ENCODE measurements at places on chromosomes 2 and 18.

DNA sequence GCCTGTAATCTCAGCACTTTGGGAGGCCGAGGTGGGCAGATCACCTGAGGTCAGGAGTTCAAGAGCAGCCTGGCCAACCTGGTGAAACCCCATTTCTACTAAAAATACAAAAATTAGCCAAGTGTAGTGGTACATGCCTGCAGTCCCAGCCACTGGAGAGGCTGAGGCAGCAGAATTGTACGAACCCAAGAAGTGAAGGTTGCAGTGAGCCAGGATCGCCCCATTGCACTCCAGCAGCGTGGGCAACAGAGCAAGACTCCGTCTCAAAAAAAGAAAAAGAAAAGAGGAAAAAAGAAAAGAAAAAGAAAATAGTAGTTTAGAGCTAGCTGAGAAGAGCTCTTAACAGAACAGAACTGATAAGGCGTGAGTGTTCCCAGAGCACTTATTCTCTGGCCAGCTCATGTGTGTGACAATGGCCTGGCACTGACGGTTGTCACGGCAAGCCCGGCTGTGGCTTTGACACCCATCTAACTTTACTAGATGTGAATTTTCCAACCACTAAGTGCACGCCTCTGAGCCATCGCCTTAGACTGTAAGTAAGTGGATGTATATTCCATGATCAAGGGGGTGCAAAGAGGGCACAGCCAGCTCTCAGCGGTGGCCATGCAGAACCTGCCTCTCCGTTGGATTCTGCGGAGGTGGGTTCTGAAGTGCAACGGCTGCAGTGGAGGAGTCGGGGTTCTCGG is 80.0 kb downstream of the ZNF516 start:
- no peak for DNase-seq

GRCh38 chr2:31859959-31860358 is 150.8 kb downstream of the MEMO1 start:
- no peak for DNase-seq

GRCh38 chr2:241985986-241986329 is 116.4 kb downstream of the RTP5 start:
- no peak for DNase-seq

DNA sequence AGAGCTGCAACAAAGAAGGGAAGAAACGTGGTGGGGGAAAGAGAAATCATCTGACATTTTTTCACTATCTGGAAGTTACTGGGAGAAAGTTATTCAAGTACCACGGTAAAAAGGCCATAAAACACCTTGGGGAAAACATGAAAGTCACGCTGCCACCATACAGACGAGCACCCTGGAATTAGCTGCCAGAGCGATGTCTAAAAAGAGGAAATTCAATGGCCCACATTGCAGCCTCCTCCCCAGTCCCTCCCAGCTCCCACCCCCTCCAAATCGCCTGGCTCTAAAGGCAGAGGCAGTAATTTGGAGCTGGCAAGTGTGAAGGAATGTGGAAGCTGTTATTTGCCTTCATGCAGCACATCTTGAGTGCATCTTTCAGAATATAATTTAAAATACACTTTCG is 192.0 kb downstream of the ALK start:
- DNase-seq: no peak

GRCh38 chr2:31384771-31385276 is 29.7 kb downstream of the XDH start:
- DNase-seq: peak; percentile 96

- DNase-seq: peak; percentile 99
Measured at GRCh38 chr18:75408554-75409506, 18.7 kb downstream of the SMIM21 start.

- DNase-seq: peak; percentile 17
Measured at GRCh38 chr2:30915486-30915885, 108.2 kb upstream of the CAPN13 start.

DNA sequence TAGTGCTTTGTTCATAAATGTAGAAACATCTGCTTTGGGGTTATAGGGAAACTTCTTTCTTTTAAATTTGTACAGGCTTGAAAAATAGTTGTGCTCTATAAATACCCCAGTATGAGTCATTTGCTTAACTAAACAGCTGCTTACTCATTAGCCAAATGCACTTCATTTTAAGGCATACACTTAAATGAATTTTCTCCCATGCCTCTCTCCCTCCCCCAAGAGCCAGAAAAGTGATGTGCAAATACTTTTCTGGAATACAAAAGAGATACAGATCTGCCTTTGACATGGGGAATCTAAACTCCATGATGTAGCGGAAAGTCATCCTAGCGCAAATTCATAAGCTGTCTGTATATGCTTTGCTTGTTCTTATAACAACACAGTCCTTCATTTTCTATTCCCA is 469.4 kb downstream of the DLGAP1 start:
- DNase-seq: peak; percentile 84

DNA sequence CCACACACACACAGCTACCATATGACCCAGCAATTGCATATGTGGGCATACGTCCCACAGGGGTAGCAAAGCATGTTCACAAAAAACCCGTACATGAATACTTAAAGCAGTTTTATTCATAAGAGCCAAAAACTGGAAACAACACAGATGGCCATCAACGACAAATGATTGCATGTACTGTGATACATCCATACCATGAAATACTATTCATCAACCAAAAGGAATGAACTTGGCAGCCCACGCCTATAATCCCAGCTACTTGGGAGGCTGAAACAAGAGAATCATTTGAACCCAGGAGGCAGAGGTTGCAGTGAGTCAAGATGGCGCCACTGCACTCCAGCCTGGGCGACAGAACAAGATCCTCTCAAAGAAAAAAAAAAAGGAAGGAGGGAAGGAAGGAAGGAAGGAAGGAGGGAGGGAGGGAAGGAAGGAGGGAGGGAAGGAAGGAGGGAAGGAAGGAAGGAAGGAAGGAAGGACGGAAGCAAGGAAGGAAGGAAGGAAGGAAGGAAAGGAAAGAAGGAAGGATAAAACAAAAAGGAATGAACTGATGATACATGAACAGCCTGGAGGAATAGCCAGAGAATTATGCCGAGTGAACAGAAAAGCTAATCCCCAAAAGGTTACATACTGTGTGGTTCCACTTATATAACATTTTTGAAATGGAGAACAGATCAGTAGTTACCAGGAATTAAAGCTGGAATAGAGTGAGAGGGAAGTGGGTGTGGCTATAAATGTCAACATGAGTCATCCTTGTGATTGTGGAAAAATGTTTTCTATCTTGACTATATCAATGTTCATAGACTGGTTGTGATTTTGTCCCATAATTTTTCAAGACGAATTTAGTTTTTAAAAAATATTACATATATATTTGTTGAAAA is 19.6 kb upstream of the YPEL5 start:
- DNase-seq: peak; percentile 55

- no peak for DNase-seq
Measured at GRCh38 chr2:99471654-99472599, 17.9 kb downstream of the REV1 start.

- no peak for DNase-seq
Measured at GRCh38 chr2:65357095-65357958, 75.1 kb downstream of the SPRED2 start.

GRCh38 chr18:77862066-77862757 is 612.6 kb downstream of the GALR1 start:
- DNase-seq: no peak

DNA sequence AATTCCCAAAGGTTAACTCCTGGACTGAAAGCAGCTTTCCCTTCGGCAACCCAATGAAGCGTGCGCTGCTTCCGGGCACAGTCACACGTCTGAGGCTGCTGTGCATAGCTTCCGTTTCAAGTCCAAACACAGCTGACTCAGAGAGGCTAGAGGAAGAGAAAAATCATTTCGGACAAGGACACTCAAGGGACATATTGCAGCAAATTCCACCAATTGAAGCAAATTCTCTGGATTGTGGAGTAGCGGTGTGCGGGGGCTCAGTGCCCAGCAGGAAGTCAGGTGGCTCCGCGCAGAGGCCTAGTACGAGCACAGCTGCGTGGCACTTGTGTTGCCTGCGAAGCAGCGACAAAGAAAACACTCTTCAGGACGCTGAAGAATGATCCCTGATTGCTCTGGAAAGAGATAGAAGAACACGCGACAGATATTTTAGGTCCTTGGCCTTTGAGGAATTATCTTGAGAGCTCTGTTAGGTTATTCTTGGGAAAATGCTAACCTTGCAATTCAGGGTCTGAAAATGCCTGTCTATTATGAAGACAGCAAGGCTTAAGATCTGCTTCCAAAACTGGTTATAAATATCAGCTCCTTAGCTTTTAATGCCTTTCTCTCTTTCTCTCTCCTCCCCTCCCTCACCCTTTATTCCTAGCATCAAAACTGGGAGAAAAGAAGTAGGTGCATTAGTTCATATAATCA is 352.6 kb upstream of the DLGAP1 start:
- DNase-seq: peak; percentile 3

DNA sequence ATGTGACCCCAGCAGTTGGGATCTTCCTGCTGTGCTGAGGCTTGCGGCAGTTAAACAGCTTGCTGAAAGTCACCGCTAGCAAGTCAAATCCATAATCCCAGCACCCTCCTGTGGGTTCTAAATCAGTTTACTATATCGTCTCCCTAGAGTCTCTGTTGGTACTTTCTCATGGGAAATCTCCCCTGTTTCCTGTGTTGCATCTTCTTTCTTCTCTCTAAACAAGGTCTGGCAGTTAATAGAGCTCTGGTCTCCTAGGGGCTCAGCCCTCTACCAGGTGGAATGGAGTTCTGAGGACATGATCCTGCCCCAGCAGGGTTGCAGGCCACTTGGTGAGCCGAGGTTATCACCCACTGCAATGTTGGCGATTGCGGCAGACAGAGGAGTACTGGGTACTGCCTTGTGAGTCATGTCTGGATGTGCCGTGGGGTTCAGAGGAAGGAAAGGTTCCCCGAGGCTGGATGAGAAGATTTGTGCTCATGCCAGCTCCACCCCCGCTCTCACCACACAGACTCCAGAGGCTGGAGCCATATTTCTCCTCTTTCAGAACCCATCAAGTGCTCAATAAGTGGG is 59.4 kb upstream of the SIX2 start:
- DNase-seq: no peak

DNA sequence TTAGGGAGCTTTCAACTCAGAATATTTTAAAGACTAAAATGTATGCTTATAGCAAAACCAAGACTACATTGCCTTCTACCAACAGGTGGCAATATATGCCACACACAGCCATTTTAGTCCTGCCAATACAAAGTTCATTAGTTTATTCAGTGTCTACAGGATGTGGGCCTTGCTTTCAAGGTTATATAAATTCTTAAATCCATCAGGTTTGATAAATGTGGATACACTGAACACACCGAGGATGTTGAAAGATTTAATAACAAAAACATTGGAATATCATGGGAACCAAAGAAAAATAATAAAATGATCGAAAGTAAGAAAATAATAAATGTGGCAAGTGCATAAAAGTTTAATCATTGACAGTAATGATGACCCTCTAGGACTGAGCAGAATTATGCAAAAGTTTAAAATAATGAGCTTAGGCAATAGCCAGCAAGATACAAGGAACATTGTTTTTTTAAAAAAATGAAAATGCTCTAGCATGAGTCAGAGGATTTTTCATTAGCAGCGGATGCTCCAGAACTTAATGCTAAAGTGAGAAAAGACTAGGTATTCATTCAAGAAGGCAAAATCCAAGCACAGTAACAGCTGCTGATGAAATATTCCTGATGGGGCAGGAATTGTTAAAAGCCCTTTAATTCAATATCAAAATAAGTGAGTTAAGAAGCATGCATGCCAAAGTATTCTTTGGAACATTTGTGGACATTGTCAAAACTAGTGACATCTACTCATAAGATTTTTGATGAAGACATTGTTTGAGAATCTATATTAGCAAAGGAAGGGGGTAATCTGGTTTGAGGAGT is 14.2 kb downstream of the SCN9A start:
- peak; percentile 42 for DNase-seq

- no peak for DNase-seq
Measured at GRCh38 chr2:206203331-206203730, 43.6 kb downstream of the EEF1B2 start.

GRCh38 chr2:17084877-17085276 is 419.2 kb upstream of the CYRIA start:
- peak; percentile 63 for DNase-seq

GRCh38 chr2:168514692-168515091 is 58.6 kb downstream of the CERS6 start:
- DNase-seq: no peak

- no peak for DNase-seq
Measured at GRCh38 chr2:128717758-128718710, 399.4 kb upstream of the HS6ST1 start.

GRCh38 chr2:234044157-234044556 is 6.3 kb upstream of the SPP2 start:
- peak; percentile 83 for DNase-seq

DNA sequence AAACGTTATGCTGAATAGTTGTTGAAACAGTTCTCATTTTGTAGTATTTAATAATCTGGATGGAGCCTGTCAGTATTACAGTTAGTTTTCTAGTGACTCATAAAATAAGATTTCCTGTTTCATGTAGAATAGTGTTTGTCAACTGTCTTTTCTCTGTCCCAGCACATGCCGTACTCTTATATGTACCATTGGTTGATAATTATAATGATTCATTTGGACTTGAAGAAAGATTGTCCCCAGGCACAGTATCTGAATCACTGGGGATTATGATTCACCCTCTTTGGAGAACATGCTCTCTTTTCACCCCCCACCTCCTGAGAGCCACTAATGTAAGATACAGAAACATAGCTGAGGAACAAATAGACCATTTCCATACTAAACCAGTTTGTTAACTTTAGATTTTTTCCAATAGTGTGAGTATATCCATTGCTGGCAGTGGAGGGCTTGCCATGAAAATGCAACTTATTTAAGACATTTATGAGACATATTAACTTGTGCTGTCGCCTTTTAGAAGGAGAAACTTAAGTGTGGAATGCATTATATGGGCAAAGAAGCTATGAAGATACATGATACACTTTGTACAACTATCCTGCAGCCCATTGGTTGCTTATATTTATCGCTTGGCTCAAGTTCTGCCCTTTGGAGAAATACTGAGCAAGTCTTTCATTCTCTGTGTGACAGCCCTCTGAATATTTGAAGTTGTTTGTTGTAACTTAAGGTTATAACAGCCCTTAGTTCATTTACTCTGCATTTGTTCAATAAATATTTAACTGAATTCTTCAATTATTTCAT is 12.4 kb downstream of the COPS8 start:
- peak; percentile 96 for DNase-seq

DNA sequence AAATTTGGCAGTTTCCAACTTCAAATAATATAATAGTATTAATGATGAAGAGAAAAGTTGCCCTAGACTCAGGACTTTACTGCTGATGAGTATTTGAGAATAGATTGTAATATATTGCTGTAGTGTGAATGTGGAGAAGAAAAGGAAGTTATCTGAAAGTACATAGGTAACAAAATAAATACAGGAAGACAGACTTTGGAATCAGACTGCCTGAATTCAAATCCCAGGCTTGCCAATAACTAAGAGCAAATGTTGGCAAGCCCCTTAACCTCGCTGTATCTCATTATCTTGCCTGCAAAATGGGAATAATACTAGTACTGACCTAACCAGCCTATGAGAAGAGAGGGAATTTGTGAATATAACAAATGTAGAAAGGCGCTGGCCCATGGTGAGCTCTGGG is 765.2 kb upstream of the ID2 start:
- DNase-seq: no peak

DNA sequence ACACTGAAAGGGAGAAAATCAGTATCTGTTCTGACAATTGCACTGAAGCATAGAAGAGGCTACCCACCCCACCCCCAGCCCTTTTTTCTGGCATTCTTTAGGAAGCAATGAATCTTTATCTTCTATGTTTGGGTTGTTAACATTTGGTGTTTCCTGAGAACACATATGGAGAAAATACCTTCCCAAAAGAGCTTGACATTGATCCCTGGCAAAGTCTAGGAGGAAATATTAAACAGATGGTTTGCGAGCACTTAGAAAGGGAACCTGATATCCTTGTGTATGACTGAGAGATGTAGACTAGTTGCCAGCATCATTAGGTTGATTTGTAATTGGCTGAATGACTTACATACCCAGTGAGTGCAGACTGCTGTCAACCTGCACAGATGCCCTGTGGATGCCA is 42.9 kb downstream of the DOK1 start:
- no peak for DNase-seq
